Occipital lobe (tissue), 3 donors: ENCODE measurements at places on chromosomes 2 and 18. TPM values are rescaled to one million over a fixed set of nuclear protein-coding genes. Genes with fewer than 3 reads are reported as not detected.

Gene ITGAV
- total RNA-seq: 73.2 TPM

GRCh38 chr2:216959433-216959832, 99.6 kb upstream of the TNP1 start:
- no peak for DNase-seq

- no peak for DNase-seq
These were observed 207.8 kb downstream of the CYP26B1 start for GRCh38 chr2:71939588-71940535.

- DNase-seq: no peak
These were observed 118.3 kb upstream of the CAB39 start for GRCh38 chr2:230594286-230594840.

Gene CPS1
- total RNA-seq: 6.6 TPM

DNA sequence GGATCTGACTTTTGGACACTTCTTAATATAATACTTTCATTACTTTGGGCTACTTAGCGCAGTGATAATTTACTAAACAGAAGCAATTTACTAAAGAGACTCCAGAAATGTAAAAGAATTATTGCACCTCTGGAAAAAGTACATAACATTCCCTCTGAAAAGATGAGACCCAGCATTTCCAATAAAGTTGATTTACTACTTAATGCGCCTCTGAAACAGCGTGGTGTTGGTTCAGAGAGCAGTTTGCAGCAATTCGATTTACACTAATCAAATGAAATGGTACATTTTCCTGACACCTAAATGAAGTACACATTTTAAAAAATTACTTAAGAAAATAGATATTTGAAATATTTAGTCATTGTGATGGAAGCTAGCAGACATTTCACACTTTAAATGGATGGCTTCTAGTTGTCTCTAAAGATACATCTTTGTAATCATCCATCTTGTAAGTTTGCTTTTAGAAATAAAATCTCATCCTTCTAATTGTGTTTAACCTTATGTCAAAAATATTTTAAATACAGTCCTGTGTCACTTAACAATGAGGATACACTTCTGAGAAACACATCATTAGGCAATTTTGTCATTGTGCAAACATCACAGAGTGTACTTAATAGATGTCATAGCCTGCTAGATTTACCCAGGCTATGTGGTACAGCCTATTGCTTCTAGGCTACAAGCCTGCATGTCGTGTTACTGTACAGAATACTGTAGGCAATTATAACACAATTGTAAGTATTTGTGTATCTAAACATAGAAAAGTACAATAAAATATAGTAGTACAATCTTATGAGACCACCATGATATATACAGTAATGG, 284.6 kb upstream of the UBE2E3 start:
- no peak for DNase-seq

- no peak for DNase-seq
These were observed 382.6 kb upstream of the MC4R start for GRCh38 chr18:60755134-60755533.

- no peak for DNase-seq
These were observed 2.3 kb downstream of the TMEM182 start for GRCh38 chr2:102764083-102764482.

GRCh38 chr18:11074889-11075288, 74.5 kb downstream of the PIEZO2 start:
- no peak for DNase-seq

DNA sequence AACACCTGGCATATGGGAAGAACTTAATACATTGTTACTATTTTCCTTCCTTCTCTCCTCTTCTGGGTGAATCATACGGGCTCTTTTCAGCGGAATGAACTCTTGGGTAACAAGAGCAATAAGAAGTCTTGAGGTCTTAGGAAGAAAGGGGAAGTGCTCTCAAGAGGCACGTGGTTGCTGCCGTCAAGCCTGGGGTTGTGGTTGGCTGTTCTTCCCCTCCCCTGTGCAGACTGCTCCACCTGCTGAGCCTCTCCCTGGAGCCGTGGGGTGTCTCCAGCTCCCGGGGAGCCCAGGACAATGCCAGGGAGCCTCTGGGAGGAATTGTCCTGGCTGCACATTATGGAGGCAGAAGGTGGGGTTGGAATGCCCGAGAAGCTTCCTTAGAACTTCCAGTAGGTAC, 19.4 kb downstream of the TOGARAM2 start:
- DNase-seq: no peak

DNA sequence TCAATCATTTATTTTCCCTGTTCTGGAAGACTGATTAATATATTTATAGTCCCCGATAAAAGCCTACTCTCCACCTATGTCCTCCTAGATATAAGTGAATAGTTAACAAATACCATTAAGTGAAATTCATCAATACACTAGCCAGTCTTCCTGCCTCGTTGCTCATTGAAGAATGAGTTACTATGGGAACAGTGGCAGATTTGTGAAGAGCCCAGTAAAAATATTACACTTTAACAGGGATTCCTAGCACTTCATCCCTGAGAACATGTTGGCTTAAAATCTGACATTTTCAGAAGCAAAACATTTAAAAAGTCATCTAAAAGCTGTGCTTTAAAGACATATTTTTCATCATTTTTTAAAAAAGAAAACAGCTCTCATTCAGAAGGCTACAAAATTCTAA, 848.7 kb upstream of the NXPH2 start:
- DNase-seq: no peak

GRCh38 chr2:168583064-168583709, 127.1 kb downstream of the CERS6 start:
- DNase-seq: no peak

- no peak for DNase-seq
These were observed 109.2 kb upstream of the RAB12 start for GRCh38 chr18:8499810-8500675.
